Putamen (tissue), 1 donor: ENCODE measurements at places on chromosomes 1 and 21.

DNA sequence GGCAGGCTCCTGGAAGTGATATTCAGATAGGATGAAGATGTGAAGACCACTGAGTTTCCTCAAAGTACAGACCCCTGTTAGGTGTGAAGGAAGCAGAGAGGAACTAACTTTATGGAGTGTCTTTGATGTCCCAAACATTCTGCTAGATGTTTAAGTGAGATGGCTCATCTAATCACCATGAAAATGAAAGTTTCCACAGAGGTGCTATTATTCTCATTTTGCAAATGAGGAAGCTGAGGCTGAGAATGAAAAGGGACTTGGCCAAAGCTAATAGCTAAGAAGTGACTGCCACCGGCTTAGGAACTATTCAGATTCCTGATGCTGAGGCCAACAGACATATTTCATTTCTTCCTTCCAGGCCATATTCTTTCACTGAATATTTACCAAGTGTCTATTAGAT is 45.9 kb upstream of the WLS start:
- DNase-seq, result no peak

DNA sequence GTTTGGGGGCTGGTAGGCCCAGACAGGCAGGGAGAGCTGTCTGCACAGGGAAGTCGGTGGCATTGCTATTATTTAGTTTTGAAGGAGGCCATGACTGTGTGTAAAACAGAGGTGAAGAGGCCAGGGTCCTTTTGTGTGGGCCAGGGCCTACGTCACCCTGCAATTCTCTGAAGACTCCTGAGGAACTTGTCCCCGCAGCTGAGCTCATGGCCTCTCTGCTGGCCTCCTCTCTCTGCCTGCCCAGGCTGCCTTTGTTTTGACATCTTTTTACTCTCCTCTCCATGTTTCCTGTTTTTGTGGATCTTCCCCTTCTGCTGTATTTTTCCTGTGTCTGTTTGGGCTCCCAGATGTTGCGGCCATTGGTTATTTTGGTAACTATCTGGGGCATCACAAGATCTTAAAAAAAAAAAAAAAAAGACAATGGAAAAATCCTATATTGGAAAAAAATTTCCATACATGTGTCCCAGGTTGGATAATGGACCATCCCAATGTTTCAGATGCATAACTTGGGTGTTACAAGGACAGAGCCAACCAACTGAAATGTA is 280.7 kb downstream of the RPS6KC1 start:
- DNase-seq, result no peak

DNA sequence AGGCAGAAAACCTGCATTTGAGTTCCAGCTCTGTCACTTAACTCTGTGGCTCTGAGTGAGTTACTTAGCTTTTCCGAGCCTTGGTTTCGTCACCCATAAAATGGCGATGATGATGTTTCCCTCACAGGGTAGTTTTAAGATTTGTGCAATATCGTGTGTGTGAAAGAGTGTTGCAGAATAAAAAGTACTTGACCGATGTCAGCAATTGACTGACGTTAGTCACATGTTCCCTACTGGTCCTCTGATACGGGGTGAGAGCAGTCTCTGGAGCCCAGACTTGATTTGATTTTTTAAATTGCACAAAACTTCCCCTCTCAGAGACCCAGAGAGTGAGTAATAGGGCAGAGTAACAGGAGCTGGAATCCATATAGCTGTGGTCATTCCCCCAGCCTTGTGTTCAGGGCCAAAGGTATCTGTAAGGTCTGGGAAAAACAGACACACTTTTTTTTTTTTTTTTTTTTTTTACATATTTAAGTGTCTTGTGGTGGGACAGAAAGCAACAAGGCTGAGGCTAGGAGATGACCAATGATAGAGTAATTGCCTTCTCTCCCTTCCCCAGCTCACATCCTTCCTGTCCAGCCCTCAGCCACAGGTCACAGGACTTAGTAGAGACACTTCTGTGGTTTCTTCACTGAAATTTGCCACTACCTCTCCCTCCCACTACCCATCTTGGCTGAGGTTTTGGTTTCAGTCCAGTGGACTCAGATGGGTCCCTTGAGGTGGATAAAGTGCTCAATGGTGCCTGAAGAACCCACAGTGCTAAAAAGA is 2.0 kb downstream of the FCER1G start:
- no peak for DNase-seq

- DNase-seq, result no peak
These were observed 7.5 kb downstream of the TAF1A start for GRCh38 chr1:222582099-222582774.

- DNase-seq, result no peak
These were observed 37.6 kb upstream of the CLSTN1 start for GRCh38 chr1:9861360-9861759.

DNA sequence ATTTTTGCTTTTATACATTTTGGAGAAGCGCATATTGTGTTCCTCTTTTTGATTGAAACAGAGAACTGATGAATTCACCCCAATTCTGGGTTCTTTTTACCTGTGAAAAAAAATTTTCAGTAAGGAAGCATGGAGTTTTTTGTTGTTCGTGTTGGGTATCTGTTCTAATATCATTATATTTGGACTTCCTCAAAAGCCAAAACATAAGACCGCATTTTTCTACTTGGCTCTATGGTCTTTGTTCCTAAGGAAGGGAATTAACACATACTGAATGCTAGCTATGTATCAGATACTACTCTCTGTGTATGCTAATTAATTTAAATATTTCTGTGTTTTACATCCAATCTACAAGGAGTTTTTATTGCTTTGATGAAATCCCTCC is 12.9 kb downstream of the EPB41 start:
- no peak for DNase-seq

DNA sequence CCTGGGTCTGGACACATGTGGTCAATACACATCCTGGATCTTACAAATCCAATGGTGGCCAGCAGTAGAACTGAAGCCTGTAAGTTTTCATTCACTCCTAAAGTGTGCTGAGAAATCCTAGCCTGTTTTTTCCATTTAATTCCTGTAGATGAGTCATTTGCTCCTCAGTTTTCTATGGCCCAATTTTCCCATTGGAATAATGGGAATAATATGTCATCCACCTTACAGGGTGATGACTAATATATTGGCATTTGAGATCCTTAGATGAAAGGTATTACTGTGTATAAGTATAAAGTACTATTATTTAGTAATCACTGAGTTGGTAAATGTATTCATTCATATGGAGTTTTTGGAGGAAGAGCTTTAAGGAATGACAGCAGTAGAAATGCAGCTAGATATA is 89.7 kb upstream of the ADAR start:
- DNase-seq, result no peak

DNA sequence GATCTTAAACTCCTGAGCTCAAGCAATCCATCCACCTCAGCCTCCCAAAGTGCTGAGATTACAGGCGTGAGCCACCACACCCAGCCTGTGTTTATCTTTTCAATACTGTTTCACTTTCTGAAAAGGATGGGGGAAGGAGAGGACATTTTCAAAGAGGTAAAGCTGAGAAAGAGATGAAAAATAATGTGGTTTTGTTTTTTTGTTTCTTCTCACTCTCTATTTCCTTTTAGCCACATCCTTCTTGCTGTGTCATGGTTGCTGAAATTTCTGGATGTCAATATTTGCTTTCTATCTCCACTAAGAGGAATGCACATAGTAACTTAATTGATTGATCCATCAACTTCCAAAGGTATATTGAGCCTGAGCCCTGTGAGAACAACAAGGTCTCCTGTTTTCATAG is 6.4 kb upstream of the C1orf21 start:
- DNase-seq, result no peak

- DNase-seq, result no peak
These were observed 44.7 kb downstream of the MAST2 start for GRCh38 chr1:45848097-45848496.

DNA sequence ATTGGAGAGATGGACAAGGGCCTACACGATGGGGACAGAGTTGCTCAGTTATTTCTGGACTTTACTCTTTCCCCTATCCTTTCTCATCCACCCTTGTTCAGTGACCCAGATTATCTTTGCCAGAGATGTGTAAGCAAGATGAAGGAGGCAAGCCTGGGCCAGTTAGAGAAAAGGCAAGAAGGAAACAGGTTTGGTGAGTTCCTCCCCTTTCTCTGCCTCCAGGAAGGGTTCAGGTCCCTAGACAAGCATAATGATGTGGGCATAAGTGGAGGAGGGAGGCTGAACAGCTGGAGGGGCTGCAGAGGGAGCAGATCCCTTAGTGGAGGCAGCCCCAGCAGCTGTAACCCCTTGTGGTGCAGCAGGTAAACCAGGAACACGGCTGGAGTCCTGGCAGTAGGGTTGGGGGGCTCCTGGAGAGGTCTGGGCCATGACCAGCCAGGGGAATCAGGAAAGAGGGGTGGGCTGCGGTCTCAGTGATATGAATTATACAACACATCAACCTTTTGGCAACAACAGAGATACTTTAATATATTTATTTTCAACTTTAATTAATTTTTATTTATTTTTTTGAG is 9.2 kb upstream of the CDC42 start:
- no peak for DNase-seq

GRCh38 chr1:107480548-107481415 is 339.9 kb downstream of the NTNG1 start:
- DNase-seq, result no peak

- DNase-seq, result no peak
These were observed 158.1 kb upstream of the C1orf174 start for GRCh38 chr1:4058122-4058521.

DNA sequence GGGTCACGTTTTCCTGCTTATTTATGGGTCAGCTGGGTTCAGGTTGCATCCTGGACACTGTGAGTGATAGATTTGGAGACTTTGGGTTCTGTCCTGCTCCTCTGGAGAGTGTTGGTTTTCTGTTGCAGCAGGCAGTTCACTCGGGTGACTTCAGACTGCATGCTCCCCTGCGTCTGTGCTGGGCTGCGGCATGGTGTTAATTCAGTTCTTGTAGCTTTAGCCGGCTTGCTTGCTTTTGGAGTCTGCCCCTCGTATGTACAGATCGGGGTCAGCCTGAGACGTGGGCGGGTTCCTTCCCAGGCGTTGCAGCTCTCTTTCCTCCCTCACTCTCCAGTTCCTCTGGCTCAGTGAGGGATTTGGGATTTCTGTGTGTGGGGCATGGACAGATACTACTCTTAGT is 38.0 kb downstream of the PCNT start:
- no peak for DNase-seq

GRCh38 chr1:210705086-210705485 is 376.4 kb downstream of the HHAT start:
- DNase-seq, result no peak
